ENCODE measurements at places on chromosomes 6 and 20. TPM values are rescaled to one million over a fixed set of nuclear protein-coding genes. Genes with fewer than 3 reads are reported as not detected.

CCR6 gene
- total RNA-seq: not detected

CCN2 gene
- total RNA-seq: 1,253 TPM

PTCRA gene
- total RNA-seq: not detected

- peak overlapping the region; percentile 100 for H3K27ac ChIP-seq
- H3K27me3 ChIP-seq: no peaks in the 10 kb centered on the region
- H3K4me3 ChIP-seq: peak overlapping the region; percentile 98
- peaks cover 36% of the 10 kb centered on the region for H3K36me3 ChIP-seq
- DNase-seq: no peak
Measured at GRCh38 chr6:33201147-33201545, 479 bp downstream of the SLC39A7 start.
